Mammary microvascular endothelial cell (primary cell): ENCODE measurements at places on chromosomes 11 and 22. TPM values are rescaled to one million over a fixed set of nuclear protein-coding genes. Genes with fewer than 3 reads are reported as not detected.

MUC5AC gene
- not detected in 2 replicates for total RNA-seq

LARGE1 gene
- total RNA-seq = 4.5 and 4.9 TPM in 2 replicates

C22orf42 gene
- total RNA-seq = not detected in 2 replicates

UPK3A gene
- not detected in 2 replicates for total RNA-seq

CRYBA4 gene
- not detected in 2 replicates for total RNA-seq

TIGD3 gene
- total RNA-seq = 0.30 TPM in 1 of 2 replicates, not detected in the other

IGSF9B gene
- 0.67 TPM in 1 of 2 replicates, not detected in the other for total RNA-seq

TRPM5 gene
- not detected in 2 replicates for total RNA-seq

BLID gene
- total RNA-seq = not detected in 2 replicates

MOGAT2 gene
- not detected in 2 replicates for total RNA-seq

LRRC10B gene
- total RNA-seq = not detected in 2 replicates
